CD4-positive, alpha-beta memory T cell (primary cell): ENCODE measurements at places on chromosomes 3 and 15.

- DNase-seq: no peak
Measured at GRCh38 chr3:144437989-144438388, 466.4 kb downstream of the DIPK2A start.

- no peak for DNase-seq
Measured at GRCh38 chr3:140765246-140765645, 87.4 kb downstream of the TRIM42 start.

DNA sequence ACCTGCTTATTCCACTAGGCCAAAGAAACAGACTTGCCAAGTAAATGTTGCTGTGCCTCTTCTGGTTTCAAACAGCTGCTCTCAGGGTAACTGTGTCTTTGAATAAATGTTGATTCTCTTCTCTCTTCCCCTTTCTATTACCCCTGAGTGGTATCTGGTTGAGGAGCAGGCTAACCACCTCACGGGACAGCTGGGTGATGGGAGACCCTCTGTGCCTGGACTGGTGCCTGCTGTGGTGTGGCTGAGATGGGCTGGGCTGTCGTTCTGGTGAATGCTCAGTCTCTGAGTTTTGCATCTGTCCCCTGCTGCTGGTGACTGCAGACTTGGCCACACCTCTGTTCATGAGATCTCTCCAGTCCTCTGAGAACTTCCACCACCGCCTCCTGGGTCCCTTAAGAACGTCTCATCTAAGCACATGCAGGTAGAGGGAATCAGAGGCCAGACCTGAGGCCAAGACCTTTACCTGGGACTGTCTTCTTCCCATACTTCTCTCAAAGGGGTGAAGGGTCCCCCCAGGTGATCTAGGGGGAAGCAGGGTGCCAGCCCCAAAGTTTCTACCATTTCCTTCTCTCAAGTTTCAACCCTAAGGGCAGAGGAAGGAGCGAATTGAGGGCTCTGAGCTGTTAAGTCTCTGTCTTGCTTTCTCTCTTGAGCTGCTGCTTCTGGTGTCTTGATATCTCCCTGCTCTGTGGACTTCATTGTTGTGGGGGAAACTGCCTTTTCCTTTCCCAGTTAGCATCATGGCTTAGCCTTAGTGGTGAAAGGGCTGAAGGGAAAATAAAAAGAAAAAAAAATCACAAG lies 252.9 kb downstream of the EBLN2 start:
- DNase-seq: no peak

DNA sequence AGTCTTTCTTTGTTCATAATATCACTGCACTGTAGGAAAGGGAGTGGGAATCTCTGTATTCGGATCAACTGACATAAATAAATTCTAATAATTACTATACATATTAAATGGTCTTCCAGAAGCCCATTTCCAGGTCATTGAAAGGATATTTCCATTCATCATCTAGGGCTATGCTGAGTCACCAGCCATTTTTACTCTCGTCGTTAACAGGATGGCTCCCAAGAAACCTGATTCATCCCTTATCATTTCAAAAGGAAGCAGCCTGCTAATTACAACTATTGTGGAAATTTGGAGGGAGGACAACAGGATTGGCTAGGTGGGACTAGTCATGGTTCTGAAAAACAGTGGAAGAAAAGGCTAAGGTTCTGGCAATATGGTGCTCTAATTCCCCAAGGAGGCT lies 13.6 kb downstream of the GMNC start:
- no peak for DNase-seq

DNA sequence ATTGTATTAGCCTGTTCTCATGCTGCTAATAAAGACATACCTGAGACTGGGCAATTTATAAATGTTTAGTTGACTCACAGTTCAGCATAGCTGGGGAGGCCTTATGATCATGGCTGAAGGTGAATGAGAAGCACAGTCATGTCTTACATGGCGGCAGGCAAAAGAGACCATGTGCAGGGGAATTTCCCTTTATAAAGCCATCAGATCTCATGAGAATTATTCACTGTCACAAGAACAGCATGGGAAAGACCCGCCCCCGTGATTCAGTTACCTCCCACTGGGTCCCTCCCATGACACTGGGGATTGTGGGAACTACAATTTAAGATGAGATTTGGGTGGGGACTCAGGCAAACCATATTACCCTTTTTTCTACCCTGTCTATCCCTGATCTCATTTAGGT lies 51.5 kb upstream of the MYZAP start:
- no peak for DNase-seq

GRCh38 chr3:165233501-165234195 lies 37.5 kb upstream of the SLITRK3 start:
- no peak for DNase-seq

DNA sequence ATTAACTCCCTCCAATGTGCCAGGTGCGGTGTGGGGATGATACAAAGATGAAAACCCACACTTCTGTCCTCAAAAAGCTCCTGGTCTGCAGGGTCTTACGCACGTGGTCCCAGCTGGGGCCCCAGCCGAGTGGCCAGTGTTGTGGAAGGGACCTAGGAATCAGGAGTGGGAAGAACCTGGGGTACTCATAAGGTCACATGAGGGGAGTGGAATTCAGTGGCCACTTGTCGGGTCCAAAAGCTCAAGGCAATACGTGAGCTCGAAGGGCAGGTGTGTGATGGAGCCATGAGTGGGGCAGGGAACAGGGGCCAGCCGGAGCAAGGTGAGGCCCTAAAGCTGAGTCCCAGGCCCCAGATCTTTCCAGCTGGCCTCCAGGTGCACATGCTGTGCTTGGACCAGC lies 260.0 kb upstream of the LYSMD4 start:
- DNase-seq: no peak

- no peak for DNase-seq
Measured at GRCh38 chr15:65344914-65345275, 32.9 kb downstream of the IGDCC3 start.

GRCh38 chr15:55999658-56000057 lies 6.2 kb upstream of the NEDD4 start:
- DNase-seq: no peak

GRCh38 chr3:160134964-160135363 lies 90.3 kb upstream of the C3orf80 start:
- DNase-seq: no peak

DNA sequence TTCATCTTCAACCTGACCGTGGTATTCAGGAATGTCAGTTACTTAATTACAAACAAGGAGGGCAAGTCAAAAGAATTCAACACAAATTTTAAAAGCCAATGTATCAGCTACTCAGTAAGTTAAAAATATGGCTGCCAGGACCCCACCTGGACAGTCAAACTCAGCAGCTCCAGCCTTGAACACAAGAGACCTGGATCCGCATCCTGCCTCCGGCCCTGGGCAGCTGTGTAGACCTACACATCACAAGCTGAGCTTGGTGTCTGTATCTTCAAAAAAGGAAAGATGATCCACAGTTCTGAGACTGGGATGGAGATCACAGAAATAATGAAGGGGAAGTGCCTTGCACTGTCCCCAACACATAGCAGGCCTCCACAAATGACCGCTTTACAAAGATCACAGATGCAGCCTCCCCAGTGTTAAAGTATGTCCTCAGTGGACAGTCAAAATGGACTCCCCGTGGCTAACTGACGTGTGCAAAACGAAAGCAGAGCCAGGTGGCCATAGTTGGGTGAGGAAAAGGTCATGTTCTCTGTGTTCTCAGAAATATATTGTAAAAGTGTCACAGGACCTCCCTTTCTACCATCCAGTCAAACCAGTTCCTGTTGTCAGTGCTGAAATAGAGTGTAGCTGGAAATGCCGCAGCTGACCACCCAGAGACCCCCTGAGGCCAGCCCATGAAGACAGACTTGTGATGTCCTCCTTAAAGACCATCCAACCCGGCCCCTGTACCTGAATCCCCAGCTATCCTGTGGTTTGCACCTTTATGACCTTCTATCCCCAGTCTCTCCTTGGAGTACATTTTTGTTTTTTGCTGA lies 168.5 kb upstream of the NSMCE3 start:
- DNase-seq: no peak

DNA sequence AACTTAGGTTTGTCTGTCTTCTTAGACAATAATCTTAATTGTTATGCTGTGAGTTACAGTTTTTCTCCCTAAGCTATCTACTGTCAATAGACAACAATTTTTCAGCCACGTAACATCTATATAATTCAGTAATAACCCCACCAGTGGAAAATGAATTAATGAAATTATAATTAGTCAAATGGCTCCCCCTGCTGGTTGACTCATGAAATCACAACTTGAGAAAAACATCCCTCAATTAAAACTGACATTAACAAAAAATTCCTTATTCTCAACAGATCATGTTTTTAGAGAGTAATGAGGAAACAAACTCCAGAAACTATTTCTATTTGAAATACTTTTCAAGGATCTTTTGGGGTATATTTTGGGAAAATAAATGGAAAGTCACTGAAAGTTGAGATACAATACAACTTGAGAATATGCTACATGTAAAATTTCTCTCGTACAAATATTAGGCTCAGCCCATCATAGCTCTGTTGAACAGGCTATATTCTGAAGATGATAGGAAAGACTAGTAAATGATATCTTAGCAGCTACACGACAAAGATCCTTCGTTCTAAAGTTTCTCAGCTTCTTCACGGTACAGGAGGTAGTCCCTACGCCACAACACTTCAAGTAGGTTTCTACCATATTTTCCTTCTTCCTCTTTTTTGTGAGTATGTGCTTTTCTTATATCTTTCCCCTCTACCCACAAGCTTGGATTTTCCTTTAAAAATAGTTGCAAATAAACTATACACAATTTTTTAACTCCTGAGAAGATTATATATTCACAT lies 20.7 kb downstream of the PPP1R2 start:
- peak; percentile 53 for DNase-seq

DNA sequence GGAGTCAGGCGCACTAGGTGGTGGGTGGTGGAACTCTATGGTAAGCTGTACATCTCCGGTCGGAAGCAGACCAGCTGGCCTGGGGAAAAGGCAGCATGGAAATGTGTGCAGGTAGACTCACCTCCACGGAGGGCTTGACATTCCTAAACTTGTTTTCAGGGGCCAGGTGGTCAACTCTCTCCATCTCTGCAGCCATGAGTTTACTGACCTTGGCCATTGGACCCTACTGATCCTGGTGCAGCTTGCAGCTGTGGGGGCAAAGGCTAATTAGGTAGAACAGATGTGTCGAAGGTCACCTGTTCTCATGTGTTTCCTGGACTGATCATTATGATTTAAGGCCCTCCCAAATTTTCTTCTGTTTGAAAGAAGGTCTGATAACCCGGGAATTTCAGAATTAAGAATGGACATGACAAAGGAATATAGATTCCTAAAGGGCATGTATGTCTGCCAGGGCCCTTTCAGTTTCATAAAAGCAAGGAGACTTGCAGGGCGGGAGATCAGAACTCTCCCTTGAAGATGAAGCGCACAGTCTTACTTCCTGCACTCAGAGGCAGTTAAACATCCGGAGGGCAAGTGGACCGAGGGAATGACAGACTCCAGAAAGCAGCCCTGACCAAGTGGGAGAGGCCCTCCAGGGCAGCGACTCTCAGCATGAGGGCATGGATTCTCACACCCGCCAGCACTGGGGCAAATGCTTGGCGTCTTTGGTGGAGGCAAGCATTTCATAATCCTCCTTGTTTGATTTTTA lies 56.1 kb upstream of the CMTM7 start:
- peak; percentile 19 for DNase-seq

DNA sequence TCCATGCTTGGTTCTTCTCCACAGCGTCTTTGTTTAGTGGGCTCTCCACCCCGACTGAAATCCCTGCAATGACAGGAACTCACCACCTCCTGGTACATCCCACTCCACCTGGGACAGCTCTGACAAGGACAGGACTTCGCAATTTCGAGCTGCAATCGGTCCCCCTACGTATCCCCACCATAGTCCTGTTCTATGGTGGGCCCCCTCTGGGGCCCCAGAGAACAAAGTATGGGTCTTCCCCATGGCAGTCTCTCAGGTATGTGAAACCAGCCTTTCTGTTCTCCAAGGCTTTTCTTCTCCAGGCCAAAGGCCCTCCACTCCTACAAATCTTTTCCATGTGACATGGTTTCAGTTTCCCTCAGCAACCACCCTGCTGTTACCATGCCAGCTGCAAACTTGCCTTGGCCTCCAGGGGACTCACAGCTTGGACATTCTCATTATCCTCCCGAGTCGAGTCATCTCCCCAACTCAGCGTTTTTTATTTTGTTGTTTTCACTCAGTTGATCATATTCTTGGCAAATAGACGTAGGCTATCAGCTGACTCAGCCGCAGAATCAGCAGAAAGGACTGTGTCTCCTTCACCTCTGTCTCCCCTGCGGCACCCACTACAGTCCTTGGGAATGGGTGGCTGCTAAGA lies 233.3 kb downstream of the OPA1 start:
- no peak for DNase-seq

- DNase-seq: no peak
Measured at GRCh38 chr3:71551311-71551919, 32.1 kb downstream of the FOXP1 start.

DNA sequence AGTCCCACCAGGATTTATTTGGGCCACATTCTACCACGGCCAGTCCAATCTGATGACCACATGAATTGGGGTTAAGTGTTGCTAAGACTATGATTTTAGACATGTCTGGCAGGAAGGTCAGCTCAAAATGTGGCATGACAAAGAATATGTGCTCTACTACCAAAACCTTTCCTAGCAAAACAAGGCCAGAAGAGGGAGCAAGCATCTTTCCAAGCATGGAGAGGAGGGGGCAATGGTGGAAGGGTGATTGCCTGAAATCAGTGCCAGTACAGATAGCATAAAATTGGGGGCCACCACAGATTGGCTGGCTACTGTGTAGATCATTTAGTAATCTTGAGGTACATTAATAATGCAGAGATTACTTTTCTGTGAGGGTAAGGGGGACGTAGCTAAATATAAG lies 43.2 kb downstream of the TMEM39A start:
- no peak for DNase-seq

DNA sequence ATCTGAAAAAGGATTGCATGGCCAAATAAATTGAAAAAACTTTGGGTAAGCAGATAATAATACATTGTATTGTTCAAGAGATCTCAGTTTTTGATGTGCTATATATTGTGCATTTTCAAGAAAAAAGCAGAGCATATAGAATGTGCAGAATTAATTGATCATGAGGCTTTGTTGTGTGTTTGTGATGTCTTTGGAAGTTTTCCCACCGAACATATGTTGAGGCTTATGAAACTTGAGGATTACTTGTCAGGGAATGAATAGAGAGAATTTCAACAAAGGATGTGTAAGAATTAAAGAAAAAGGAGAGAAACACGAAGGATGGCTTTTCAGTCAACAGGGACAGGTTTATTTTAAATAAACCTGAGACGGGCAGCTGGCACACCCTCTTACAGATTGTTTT lies 232.5 kb upstream of the POU1F1 start:
- no peak for DNase-seq

GRCh38 chr15:90790057-90790456 lies 72.9 kb downstream of the BLM start:
- DNase-seq: no peak

- no peak for DNase-seq
Measured at GRCh38 chr3:62356356-62356755, 17.0 kb downstream of the FEZF2 start.

GRCh38 chr3:103693831-103694230 lies 1259.0 kb downstream of the ZPLD1 start:
- no peak for DNase-seq
